ENCODE measurements at places on chromosomes 2 and 18.

DNA sequence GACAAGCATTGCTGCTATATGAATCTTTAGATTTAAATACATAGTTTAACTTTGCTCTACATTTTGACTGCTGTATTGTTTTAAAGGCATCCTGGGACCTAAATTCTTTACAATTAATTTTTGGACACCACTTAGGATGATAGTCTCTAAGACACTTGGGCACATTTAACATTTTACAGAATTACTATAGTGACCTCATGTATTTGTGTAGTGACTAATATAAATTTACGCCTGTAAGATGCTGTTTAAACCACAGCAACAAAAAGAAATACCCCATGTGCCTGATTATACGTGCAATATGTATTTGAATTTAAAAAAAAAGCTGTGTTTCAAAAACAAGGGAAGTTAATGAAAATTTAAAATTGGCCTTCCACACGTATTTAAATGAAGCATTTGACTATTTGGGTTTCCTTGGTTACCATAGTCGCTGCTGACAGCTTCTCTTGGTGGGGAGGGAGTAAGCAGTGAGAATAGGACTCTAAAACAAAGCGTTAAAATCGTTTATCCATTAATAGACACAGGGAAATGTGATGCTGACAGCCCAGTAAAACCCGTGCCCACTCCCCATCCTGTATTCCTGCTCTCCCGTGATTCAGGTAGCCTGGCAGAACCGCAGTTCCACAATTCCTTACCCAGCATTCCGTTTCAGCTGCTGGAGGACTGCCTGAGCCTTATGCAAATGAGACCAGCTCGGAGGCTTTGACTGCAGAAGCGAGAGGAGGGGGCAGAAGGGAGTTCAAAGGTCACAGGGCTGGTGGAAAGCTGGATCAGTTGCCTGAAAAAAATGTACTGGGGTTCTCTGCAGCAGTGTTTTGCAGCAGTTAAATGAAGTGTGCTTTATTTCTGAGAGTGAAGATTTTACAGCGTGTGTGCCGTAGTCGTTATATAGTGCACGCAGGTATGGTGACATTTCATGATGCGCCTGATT is 104.3 kb downstream of the CSRNP3 start:
- no peak for DNase-seq

DNA sequence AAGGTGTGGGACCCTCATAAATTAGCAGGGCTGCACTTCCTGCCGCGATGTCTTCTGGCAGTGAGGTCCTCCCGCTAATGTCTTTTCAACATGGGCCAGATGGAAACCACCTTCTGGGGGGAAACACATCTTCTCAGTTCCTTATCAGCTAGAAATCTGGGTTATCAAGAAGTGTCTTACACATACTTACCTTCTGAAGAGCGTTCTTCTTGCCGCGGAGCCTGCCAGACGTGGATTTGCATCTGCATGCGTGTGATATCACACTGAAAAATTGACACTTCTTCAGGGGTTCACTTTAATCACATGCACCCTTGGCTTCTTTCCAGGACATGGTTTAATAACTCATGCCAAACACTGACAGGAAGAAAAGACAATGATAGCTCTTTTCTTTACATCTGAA is 163.5 kb upstream of the SOX11 start:
- DNase-seq: no peak

- no peak for DNase-seq
These were observed 433.2 kb upstream of the RGPD4 start for GRCh38 chr2:107393516-107393915.

DNA sequence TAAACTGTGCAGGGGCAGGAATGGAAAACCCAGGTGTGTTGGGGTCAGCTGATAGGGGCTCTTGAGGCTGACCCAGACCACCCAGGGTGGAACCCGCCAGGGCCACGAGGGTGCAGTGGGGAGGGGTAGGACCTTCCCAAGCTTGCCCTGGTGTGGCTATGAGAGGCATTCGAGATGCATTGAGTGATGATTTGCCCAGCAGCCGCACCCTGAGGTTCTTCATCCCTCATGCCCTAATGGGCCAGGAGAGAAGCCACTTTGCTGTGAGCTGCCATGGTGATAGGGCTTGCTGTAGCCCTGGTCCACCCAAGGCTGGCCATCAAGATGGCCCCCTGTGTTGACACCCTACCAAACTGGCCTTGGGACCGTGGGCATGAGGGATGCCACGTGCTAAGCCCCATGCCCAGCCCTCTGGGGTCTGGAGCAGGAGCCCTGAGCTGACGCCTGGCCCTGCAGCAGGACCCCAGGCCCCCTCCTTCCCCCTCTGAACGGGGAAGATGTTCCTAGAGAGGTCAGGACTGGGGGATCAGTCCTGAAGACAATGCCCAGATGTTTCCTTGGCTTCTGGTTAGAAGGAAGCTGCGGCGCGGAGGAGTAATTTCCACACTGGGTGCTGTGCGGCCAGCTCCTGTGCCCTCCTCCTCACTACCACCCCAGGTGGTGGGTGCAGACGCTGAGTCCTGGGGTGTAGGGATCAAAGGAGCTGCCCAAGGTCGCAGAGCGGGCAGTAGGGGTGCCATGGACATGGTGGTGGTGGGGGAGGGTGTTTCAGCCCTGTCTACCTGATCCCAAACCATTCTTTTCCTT is 122.5 kb upstream of the HDAC4 start:
- DNase-seq: no peak

DNA sequence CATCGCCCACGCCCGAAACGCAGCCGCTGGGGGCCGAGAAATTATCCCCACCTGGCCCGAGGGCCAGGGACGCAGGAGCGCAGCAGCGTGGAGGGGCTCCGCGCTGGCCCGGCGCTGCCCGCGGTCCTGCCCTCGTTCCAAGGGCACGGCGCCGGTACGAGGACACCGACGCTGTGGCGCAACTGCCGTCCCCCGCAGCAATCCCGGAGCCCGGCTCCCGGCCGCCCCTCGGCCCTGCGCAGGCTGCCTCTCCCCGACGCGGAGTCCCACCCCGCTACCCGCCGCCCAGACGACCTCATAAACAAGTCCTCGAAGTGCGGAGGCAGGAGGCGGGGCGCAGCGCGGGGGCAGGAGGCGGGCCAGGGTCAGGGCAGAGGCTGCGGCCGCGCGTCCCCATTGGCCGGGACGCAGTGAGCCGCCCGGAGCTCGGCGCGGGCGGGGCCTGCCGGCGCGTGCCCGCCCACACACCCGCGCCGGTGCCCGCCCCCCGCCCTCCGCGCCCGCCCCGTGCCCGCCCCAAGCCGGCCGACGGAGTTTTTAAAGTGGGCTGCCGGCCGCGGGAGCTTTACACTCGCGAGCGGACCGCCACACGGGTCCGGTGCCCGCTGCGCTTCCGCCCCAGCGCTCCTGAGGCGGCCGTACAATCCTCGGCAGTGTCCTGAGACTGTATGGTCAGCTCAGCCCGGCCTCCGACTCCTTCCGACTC is at the start of gene EPAS1:
EPAS1 (plus strand) TSS at position 568 of the 706 bp plus-strand sequence. CDS start 505 bp downstream, outside the sequence.
- DNase-seq: peak; percentile 53

Measured in stimulated activated CD4-positive, alpha-beta T cell treated with anti-CD3 and anti-CD28 coated beads, Interleukin-4, amount 100 ng/mL, for 48 hours (primary cell).